ENCODE measurements at places on chromosomes 1 and 21. TPM values are rescaled to one million over a fixed set of nuclear protein-coding genes. Genes with fewer than 3 reads are reported as not detected.
A peak's percentile ranks its signal among the peaks of the same experiment; 100 is the strongest.

The AIRE gene
- 1.3 TPM for total RNA-seq

The CRP gene
- not detected for total RNA-seq

GRCh38 chr1:73887412-73887811 is 310.6 kb downstream of the LRRIQ3 start:
- no peak for DNase-seq

DNA sequence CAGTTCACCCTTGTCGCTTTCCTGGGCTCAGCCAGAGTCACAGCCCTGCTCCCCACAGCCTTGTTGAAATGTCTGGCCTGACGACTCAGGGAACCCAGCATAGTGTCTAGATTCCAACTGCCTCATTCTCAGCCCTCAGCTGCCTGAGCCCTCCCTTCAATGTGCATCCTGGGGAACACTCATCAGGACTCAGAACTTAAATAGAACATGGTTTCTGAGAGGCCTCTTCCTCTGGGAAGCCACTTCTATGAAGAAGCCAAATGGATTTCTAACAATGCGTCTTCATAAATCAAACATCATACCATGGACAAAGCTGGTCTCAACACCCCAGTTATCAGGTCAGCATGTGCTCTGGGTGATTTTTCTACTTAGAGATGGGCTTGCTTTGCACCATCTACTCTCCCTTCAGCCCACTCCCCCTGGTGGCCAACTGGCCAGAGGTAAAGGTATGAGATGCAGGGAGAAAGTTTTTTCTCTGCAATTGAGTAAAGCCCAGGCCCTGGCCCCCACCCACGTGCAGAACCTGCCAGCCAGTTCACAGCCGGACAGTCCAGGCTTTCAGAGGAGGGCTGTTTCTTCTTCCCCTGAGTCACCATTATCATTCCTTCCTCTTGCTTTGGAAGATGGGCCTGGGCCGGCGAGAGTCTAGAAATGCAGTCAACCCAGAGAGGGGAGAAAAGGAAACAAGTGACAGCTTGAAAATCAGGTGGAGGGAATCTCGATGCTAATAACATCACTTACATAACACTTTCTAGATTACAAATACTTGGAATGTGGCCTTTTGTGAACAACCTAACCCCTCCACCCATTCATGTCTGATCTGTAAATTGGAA is 32.1 kb downstream of the CD244 start:
- peak; percentile 86 for DNase-seq

GRCh38 chr1:211517006-211517405 is 25.0 kb upstream of the RD3 start:
- peak; percentile 79 for DNase-seq

GRCh38 chr1:38243106-38243505 is 196.5 kb upstream of the POU3F1 start:
- peak; percentile 58 for DNase-seq

- DNase-seq = peak; percentile 55
Observed at GRCh38 chr1:6523566-6523965, 30.7 kb downstream of the NOL9 start.

Measured in hepatocyte (in vitro differentiated cells).